ENCODE measurements at places on chromosomes 7 and 10. TPM values are rescaled to one million over a fixed set of nuclear protein-coding genes. Genes with fewer than 3 reads are reported as not detected.

DNA sequence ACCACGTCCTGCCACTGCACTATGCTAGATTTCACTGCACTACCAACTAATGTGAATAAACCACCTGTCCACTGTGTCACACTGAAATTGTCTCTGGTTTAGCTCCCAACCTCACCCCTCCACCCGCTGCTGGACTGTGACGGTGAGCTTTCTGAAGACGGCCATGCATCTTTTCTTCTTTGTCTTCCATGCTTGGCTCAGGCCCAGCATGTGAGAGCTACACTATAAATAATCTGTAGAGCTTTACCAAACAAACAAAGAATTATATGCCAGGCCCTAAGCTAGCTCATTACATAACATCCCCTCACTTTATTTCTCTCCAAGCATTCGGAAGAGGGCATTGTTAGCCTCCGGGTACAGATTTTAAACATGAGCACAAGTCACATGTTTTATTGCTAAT, 633.2 kb downstream of the TNS3 start:
- DNase-seq = no peak

GRCh38 chr10:33233635-33234034, 100.8 kb downstream of the NRP1 start:
- DNase-seq = no peak

AZGP1 gene
- total RNA-seq = 0.75 TPM

DNA sequence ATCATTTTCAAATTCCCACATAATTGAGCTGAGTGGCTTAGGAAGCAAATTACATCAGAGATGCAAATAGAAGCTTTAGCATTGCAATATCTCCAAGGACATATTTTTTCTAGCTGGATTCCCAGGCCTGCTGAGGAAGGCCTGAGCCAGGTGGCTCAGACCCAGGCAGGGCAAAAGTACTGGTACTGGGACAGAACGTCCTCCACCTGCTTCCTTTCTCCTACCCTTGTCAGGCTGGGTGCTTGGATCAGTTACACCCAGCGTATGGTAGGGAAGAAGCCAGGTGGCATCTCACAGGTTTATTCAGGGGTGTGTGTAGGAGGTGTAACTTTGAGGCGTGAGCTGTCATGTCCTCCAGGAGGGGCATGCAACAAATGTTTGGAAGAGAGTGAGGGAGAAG, 3.0 kb upstream of the PANK1 start:
- no peak for DNase-seq

GRCh38 chr10:79061441-79062315, 7.1 kb upstream of the ZMIZ1 start:
- DNase-seq = no peak

LIPM gene
- total RNA-seq = not detected

GRCh38 chr7:44068054-44068453, 2.7 kb upstream of the PGAM2 start:
- no peak for DNase-seq

COX15 gene
- total RNA-seq = 44.4 TPM

IFIT3 gene
- total RNA-seq = 14.8 TPM

ANKMY2 gene
- 9.9 TPM for total RNA-seq

DNA sequence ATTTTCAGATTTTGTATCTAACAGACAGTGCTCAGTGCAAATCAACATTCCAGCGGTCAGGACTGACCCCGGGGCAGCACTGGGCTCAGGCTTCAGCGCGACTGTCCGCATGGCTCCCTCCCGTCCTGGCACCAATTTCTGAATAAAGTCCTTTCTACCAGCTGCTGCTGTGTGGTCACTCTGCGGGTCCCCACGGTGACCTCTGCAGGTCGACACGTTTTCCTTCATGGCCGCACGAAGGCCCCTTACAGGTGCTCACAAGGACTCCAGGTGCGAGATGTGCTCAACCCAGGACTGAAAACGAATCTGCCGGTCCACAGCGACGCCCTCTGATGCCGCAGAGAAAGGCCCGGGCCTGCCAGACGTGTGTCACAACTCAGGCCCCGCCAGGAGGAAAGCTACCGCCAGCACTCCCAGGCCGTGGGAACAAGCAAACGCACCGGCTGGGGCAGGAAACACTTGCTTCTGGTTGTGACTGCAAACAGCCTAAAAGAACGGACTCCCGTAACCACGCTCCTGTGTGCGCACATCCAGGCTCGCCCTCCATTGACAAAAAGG, 3.7 kb upstream of the UTF1 start:
- DNase-seq = no peak

GRCh38 chr7:11239316-11239715, 265.6 kb downstream of the PHF14 start:
- no peak for DNase-seq

GRCh38 chr7:144027070-144027469, 21.7 kb upstream of the OR2A5 start:
- no peak for DNase-seq

GRCh38 chr7:1454542-1454941, 4.7 kb downstream of the MICALL2 start:
- DNase-seq = no peak

DNA sequence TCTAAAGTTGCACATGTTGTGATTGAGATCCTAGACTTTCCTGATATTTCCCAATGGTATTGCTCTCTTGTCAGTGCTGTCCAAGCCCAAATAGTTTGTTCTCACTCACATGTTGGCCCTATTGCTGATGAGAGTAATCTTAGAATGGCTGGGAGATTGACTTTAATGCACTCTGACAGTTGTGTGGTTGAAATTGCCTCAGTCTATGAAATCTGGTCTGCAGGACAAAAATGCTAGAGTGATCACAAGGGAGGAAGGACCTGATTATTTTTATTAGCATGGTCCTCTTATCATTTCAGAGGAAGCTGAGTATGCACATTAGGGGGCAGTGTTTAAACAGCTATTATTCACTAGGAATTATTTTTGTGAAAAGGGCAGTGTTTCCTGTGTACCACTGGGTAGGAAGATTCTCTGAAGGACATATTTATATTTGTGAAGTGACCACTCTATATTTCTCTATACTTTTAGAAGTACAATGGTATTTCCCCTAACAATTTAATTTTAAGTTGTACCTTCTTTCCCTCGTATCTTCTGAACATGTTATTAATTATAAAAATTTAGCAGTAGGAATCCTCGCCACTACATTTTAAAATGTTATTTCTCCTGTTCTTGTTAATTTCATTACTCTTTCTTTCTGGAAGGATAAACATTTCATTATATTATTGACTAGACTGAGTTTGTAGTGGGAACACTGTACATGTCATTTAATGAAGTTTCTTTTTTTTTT, 64.4 kb downstream of the SUGCT start:
- DNase-seq = no peak

PHYHIPL gene
- total RNA-seq = 0.17 TPM

NKX2-3 gene
- total RNA-seq = not detected

CAMK1D gene
- 3.4 TPM for total RNA-seq

GRCh38 chr10:97732052-97732359, 4.9 kb upstream of the ZFYVE27 start:
- no peak for DNase-seq

WDR86 gene
- total RNA-seq = 19.6 TPM

DNA sequence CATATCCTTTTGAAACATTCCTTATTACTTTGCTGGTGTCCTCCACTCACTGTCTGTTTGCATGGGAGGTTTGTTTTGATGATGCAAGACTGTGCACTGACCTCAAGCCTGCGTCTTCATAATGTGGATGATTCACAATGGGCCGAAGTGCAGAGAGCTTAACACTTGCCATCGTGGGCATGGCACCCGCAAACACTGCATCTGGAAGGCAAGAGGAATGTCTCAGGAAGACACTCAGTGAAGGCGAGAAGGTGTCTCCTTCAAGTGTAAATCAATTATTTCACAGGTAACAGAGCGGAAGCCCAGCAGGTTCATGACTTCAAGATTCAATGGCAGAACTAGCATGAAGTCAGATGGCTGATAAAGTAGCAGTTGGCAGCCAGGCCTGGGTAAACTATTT, 98.1 kb downstream of the DPY19L1 start:
- peak; percentile 25 for DNase-seq

GRCh38 chr7:120521761-120522737, 249.1 kb downstream of the KCND2 start:
- DNase-seq = no peak

DNA sequence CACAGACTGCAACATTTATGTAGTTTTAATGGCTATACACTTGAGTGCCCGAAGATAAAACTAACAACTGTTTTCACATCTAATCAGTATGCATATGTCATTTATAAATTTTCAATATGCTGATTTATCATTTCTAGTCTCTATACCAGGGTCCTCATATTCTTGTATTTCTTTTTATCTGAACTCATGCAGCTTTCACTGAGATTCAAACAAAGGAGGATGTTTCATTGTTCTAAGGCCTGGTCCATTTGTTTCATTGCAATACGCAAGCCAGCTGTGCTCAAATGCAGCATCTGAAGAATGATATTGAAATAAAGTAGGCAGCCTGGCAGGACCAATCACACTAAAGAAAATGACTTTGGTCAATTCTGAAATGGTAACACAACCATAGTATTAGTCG, 31.7 kb downstream of the MAGI2 start:
- DNase-seq = no peak

GRCh38 chr7:16818732-16819131, 13.9 kb upstream of the AGR2 start:
- no peak for DNase-seq

DNA sequence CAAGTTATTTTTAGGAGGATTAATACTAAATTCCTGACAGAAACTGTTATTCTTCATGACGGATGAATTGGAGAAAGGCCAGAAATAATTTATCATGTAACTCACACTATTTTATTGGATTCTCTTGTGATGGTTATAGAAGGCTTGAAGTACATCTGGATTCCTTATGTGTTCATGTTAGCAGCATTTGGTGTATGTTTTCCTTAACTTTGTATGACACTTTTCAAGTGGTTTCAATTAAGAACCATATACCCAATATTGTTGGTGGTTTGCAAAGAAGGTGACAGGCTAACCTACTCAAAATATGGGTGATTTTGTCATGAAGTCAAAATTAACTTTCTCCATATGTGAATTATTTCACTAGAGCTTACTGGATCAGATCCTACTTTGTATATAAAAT, 532.2 kb upstream of the CNTNAP2 start:
- DNase-seq = no peak

DNA sequence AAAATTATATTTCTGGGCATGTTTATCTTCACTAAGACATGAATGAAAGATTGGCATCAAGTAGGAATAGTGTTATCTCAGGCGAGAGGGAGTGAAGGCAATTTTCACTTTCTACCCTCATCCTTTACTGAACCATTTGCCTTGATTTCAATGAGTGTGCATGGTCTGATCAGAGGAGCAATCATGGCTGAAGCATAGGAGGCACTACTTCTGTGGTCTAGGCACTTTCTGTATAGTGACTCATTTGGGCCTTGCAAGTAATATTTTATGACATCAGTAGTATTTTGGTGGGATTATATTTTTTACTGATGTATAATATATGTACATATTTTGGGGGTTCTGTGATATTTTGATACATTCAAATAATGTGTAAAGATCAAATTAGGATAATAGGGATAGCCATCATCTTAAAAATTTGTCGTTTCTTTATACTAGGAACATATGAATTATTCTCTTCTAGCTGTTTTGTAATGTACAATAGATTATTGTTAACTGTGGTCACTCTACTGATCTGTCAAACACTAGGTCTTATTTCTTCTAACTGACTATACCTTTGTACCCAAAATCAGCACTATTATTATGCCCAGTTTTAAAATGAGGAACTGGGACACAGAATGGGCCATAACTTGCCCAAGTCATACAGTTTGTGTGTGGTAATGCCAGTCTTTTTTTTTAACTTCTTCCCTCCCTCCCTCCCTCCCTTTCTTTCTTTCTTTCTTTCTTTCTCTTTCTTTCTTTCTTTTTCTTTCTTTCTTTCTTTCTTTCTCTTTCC, 101.9 kb downstream of the RAB11FIP2 start:
- DNase-seq = no peak

POLR2J gene
- total RNA-seq = 36.2 TPM

- DNase-seq = no peak
Measured at GRCh38 chr7:128832880-128833147, 2.6 kb downstream of the FLNC start.

- no peak for DNase-seq
Measured at GRCh38 chr10:5147255-5147980, 37.5 kb downstream of the AKR1C8 start.

- DNase-seq = no peak
Measured at GRCh38 chr10:132551093-132551807, 13.7 kb downstream of the INPP5A start.

DNA sequence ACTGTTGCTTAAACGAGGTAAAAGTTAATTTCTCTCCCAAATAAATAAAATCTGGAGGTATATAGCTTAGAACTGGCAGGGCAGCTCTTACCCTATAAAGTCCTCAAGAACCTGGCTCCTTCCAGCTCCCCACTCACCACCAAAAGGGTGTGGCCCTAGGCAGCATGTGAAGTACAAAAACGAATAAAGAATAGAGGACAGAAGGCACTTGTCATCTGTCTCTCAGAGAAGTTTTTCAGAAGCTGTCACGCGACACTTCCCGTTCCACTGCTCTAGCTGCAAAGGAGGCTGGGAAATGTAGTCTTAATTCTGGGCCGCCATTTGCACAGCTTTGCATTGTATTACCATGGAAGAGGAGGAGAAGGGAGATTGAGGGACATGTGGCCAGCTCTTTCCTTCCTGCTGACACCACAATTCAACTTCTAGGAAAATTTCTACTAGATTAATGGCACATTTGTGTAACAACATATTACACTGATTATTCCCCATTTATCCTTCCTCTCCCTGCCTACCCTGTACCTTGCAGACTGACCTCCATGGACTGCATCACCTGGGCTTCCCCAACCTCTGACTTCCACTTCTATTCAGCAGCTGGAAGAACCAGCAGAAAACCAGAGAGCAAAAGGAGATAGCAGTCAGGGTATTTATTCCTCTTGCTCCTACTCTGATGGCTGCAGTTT, 62.2 kb downstream of the CCDC71L start:
- peak; percentile 59 for DNase-seq

ADRB1 gene
- 0.04 TPM for total RNA-seq

DNA sequence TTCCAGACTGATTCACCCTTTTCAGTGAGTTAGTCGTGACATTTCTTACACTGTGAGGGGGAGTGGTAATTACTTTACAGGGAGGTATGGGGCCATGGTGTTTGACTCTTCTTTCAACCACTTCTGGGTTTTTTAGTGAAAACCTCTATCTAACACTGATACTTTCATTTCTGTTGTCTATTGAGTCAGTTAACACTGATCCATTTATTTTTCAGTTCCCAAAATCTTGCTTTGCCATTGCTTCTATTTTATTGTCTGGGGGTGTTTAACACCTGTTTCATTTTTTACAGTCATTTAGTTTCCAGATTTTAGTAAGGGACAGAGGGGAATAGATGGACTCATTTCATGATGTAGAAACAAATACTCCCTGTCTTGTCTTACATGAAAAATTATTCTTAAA, 61.5 kb downstream of the HELLS start:
- no peak for DNase-seq

Measured in kidney epithelial cell (primary cell).